AG09309 (cell line): ENCODE measurements at places on chromosomes 5 and 9.
A peak's percentile ranks its signal among the peaks of the same experiment; 100 is the strongest.

DNA sequence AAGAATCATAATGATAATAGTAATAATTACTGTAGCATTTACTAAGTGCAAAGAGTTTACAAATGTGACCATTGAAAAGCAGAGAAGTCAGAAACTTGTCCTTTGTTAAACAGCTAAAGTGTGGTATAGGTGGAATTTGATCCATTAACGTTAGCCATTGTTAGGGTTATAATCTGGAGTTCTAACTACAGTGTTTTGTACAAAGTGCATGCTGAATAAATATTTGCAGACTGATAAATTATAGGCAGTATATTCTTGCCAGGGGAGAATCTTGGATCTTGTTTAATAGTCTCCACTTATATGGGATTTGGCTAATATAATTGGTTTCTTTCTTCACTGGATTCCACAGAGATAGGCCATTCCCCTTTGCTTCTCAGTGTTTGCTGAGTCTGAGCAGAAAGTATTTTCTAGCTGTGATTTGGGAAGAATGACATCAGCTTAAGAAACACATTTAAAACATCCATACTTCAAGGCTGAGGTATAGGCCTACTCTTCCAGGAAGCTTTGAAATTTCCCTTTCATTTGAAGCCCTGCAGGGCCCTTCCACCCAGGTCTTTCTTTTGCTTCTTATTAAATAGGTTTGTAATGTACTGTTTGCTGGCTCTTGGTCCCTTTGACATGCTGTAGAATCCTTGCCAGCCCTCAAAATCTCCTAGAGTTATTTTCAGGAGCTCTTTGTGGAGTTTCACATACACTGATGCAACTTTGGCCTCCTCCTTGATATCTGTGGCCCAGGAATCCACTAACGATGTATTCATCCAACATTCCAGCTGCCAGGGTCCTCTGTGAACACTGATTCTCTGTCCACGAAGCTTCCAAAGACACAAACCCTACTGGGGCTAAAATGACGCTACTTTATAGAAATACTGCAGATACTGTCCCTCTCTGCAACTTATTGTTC lies 51.4 kb downstream of the ATP10B start:
- DNase-seq = no peak

DNA sequence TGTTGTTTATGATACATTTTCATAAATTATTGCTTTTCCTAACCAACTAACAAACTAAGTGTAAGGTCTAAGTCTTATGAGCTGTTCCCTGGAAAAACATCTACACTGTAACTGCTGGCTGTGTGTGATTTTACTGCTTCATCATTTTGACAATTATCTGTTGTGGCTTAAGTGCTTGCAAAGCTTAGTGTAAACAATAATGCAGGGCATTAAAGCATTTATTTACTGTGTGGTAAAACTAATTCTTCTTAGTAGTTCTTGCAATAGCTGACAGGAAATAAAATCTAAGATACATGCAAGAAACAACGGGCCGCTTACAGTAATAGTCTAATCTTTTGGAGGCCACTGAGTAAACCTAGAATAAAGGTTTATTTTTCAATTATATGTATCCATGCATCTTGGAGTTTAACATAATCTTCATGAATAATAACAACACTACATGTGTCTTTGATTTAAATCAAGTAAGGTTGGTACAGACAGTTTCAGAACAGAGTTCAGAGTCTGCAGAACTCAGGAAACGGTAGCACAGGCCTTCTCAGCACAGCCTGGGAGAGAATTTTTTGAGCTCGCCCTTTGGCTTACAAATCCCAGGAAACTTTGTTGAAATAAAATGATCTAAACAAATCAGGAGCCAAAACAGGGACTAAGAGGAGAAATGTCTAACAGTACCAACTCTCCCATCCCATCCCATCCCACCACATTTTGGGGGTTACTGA lies 473.1 kb downstream of the NR2F1-AS1 start:
- DNase-seq = no peak

- no peak for DNase-seq
Measured at GRCh38 chr9:21001581-21001980, 29.9 kb downstream of the HACD4 start.

- DNase-seq = no peak
Measured at GRCh38 chr5:33330426-33330825, 110.3 kb upstream of the TARS1 start.

DNA sequence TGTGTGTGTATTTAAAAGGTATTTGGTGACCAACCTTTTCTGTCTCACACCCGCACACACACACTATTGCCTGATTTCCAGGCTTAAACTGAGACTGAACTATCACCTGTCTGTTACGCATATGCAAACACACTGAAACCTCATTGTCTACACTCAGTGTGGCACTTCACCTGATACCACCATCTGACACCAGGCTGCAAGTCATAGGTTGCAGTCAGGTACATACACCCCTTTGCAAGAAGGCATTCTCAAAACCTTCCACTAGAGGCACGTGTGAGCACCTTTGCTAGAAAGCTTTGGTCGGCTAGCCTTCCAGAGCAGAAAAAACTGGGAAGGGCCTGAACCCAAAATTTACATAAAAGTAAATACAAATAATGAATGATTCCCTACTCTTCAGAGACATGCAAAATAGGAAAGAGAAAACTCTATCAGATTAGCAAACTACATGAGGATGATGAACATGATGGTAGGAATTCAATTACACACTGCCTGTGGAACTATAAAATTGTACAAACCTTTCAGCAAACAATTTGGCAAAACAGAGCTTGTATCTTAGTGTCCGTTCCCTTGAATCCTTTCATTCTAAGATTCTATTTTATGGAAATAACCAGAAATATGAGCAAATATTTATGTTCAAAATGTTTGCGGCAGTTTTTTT lies 5.9 kb upstream of the FOXD1 start:
- no peak for DNase-seq

DNA sequence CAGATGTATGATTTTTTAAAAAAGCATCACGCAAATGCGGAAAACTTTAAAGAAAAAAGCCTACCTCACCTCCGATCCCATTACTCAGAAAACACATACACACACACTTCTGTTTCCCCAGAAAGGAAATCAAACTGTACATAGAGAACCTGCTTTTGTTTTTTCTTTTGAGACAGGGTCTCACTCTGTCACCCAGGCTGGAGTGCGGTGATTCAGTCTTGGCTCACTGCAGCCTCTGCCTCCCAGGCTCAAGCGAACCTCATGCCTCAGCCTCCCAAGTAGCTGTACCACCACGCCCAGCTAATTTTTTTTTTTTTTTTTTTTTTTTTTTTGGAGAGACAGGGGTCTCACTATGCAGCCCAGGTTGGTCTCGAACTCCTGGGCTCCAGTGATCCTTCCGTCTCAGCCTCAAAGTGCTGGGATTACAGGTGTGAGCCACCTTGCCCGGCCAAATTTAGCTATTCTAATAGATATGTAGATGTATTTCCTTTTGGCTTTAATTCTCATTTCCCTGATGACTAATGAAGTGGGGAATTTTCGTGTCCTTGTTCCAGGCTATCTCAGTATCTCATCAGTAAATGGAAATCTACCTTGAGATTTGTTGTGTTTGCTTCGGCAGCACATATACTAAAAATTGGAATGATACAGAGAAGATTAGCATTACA lies 25.7 kb upstream of the EEIG1 start:
- DNase-seq = no peak

- DNase-seq = no peak
Measured at GRCh38 chr5:10685115-10685521, 75.9 kb downstream of the DAP start.

DNA sequence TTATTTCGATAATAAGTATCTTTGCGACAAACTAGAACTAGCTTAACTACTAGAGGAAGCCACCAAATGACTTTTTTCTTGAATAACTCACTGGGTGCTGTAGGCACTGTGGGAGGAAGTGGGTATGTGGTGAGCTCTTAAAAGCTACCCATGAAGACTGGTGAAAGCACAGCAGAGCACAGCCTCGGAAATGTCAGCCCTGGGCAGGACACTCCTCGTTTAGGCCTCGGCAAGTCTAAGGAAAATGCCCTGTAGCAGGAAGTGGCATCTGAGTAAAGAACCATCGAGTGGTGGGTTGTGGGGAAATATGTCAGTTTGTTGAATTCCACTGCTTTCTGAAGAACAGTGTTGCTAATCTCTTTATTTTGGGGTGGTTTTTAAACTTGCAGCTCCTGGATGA lies 44.0 kb upstream of the NCS1 start:
- DNase-seq = no peak

GRCh38 chr5:8848997-8849594 lies 696.8 kb downstream of the SEMA5A start:
- peak; percentile 55 for DNase-seq

GRCh38 chr9:90460220-90460619 lies 182.4 kb downstream of the DIRAS2 start:
- no peak for DNase-seq

DNA sequence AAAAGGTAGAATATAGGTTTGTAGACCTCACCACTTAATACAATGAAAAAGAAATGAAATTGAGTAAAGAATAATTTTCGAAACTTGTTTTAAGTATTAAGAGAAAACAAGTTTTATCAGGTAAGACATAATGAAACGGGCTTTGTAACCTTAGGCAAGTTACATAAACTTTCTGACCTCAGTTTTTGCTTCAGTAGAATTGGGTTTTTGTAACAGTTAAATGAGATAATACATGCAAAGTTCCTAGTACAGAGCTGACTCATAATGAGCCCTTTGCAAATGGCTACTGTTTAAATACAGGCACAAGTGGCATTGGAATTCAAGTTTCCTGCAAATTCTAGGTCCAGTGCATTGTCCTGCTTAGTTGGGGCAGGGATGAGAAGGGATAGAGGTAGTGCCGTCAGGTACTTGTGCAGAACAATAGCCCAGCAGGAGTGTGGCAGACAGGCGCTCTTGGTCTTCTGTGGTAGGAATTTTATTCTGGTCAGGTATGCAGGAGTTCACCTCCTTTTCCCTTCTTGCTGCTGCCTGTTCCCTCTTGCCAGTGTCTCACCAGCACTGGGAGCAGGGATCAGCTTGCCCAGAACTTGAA lies 203.8 kb downstream of the PBX3 start:
- no peak for DNase-seq

GRCh38 chr5:55218967-55219366 lies 8.1 kb downstream of the MCIDAS start:
- DNase-seq = no peak

DNA sequence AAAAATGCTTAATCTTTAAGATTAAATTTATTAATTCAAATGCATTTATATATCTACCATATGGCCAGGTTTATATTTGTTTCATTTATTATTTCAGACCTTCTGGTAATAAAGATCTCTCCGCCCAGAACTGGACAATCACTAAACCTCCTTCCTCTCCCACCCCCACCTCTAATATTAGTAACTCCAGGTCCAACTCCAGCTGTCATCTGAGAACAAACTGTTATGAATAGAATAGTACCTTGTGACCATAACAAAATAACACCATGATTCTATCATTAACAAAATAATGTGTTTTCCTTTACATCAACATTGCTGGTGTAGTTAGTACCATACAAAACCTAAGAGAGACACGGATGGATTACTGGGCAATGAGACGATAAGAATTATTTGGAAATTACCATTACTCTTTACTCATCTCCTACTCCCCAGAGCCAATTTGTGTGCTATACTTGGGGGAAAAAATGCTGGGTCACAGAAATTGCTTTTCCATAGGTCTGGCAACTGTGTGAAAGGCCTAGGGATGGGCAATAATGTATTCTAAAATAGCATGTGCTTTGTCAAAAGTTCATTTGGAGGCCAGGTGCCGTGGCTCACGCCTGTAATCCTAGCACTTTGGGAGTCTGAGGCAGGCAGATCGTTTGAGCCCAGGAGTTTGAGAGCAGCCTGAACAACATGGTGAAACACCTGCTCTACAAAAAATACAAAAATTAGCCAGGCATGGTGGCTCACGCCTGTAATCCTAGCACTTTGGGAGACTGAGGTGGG lies 186.1 kb downstream of the ENC1 start:
- DNase-seq = no peak

GRCh38 chr9:121328876-121329681 lies 41.0 kb downstream of the STOM start:
- no peak for DNase-seq

- no peak for DNase-seq
Measured at GRCh38 chr9:124660341-124660801, 110.7 kb downstream of the NR6A1 start.

DNA sequence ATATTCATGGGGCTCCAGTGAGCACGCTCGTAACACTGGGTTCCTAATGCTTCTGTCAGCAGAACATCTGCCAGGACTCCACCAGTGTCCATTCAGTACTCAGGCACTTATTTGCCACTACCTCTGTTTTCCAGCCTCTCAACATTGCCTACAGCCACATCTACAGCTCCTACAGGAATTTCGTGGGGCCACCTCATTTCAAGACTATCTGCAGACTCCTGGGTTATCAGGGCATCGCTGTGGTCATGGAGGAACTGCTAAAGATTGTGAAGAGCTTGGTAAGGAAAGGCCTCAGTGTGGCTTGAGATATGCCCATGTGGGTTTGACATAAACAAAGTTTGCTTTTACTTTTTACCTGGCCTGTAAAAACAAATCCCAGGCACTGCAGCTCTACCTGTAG lies 92.9 kb downstream of the CYFIP2 start:
- DNase-seq = no peak

DNA sequence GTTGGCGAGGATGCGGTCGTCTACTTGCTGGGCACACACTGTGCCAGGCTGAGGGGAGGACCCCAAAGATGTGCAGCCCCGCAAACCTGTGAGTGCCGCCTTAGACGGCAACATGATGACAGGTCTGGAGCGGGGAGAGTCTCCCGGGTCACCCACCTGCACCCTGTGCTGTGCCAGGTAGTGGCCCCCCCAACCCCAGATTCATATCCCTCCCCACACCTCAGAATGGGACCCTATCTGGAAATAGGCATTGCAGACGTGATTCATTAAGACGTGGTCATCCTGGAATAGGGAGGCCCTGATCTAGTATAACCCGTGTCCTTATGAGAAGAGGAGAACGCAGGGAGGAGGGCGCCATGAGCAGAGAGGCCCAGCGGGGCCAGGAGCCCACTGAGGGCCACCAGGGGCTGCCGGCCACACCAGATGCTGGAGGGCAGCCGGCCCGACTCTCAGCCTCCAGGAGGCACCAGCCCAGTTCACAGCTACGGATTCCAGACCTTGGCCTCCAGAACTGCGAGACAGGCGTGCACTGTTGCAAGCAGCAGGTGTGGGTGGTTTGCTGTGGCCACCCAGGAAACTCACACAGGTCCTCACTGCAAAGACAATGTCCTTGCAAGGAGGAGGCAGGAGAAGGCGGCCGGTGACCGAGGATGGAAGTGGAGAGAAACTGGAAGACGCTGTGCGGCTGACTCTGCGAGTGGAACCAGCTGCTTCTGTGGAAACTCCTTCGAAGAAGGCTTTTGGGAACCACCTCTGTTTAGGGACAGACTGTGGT lies 131.9 kb upstream of the LPCAT1 start:
- no peak for DNase-seq

GRCh38 chr9:26856413-26857032 lies 36.1 kb downstream of the CAAP1 start:
- peak; percentile 10 for DNase-seq

- DNase-seq = no peak
Measured at GRCh38 chr9:89442501-89442978, 55.4 kb downstream of the SEMA4D start.

DNA sequence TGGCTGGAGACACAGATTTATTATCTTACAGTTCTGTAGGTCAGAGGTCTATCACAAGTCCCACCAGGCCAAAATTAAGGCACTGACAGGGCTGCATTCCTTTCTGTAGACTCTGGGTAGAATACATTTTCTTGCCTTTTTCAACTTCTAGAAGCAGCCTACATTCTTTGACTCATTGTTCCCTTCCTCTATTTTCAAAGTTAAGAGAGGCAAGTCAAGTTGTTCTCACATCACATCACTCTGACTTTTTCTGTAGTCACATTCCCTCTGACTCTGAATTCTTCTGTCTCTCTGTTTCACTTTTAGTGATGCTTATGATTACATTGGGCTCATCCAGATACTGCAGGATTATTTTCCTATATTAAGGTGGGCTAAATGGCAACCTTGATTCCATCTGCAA lies 119.0 kb downstream of the MELK start:
- DNase-seq = no peak

GRCh38 chr5:66989286-66989685 lies 207.3 kb downstream of the CD180 start:
- DNase-seq = no peak
